A549 (cell line): ENCODE measurements at places on chromosomes 3 and 15.

DNA sequence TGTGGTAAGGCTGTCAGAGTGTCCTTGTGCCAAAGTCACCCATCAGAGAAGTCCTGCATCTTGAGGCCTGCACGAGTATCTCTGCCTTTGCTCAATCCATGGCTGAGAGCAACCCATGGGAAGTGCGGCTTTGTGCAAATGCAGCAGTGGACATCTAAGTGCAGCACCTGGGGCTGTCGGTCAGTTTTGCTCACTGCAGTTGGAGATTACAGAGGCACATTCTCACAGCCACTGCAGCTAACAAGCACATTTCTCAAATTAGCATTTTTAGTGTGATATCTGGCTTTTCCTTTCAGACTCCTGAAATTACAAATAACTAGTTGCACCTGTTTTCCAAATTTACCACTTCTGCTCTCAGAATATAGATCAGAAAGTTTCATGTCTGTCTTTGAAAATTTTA, 81.5 kb upstream of the DAZL start:
- DNase-seq: no peak

GRCh38 chr3:157428853-157429252, 7.8 kb upstream of the PTX3 start:
- DNase-seq: no peak

DNA sequence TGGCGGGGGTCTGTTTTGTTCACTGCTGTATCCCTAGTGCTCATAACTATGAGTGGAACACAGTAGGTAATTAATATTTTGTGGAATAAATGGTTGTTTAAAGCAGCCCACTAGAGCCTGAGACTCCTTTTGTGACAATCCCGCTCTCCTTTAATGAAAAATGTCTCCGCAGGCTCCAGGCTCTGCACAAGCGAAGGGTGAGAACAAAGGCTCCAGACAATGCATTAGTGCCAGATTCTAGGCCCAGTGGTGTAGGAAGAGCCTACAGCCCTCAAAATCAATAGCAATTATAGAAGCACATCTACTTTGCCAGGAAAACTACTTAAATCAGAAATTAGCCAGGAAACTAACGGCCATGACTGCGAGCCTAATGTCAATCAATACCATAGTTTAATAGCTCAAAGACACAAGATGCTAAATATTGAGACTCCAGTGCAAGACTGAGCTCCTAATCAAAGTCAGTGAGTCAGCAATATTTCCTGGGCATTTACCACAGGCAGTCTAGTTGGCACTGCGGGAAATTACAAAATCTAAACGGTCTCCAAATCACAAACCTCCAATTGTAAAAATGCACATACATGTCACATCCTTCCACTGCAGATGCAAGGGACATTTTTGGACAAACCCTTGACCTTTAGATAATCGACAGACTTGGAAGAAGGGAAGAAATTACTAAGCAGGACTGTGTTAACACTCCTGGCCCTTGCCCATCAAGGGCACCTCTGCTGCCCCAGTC, 2.3 kb downstream of the ANXA2 start:
- no peak for DNase-seq

GRCh38 chr3:170914690-170915089, 6.3 kb upstream of the EIF5A2 start:
- DNase-seq: no peak

DNA sequence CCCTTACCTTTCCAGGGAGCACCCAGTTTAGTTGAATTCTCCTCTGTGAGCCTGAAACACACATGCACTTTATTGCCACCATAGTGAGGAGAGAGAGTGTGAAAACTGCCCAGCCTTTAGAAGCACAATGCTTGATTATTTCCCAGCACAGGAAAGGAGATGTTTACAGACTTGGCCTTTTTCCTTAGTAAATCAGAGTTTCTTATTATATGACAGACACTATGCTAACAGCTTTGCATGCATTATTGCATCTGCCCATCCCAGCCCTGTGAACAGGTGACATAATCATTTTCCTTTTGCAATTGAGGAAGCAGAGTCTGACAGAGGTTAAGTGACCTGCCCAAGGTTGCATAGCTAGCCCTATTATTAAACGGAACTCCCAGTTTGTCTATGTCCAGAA, 36.5 kb downstream of the CAPN3 start:
- DNase-seq: no peak

- no peak for DNase-seq
These were observed 22.9 kb upstream of the MED12L start for GRCh38 chr3:151062611-151063010.

DNA sequence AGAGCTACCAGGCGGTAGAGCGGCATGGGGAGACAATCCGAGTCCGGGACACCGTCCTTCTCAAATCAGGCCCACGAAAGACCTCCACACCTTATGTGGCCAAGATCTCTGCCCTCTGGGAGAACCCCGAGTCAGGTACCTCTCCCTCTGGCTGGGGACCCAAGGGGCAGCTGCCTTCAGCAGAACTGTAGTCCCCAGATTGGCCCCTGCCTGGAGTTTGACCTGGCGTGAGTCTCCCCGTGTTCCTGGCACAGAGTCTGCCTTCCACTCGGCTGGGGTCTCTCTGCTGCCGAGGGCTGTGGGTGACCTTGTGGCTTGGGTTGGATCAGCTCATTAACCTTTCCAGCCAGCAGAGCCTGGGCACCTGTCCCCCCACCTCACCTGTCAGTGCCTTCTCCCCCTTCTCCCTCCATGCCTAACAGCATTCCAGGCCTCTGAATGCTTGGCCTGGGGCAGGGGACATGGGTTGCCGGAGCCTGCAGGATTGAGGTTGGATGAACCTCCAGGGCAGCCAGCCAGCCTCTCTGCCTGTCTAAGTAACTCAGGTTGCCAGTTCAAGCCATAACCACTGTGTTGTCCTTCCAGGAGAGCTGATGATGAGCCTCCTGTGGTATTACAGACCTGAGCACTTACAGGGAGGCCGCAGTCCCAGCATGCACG, 6.8 kb upstream of the CHST14 start:
- DNase-seq: no peak

DNA sequence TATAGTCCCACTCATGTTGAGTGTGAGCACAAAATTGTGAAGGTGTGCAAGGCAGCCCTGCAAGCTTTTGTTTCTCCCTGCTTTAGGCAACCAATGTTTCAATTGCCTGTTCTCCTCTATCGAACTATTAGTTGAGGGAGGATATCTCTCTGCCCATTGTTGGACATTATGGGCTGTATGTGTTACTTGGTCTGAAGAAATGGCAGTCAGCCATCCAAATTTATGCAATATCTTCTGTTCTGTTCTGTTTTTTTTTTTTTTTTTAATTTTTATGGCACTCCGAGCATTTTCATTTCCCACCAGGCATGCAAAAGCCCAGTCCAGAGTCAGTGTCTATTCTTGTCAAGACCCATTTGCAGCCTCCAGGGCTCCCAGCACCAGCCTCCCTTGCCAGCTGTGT, 44.0 kb downstream of the ANAPC13 start:
- no peak for DNase-seq

- DNase-seq: peak; percentile 26
These were observed 1.7 kb upstream of the HDGFL3 start for GRCh38 chr15:83209333-83209732.

GRCh38 chr15:75178938-75179745, 22.5 kb upstream of the C15orf39 start:
- no peak for DNase-seq

DNA sequence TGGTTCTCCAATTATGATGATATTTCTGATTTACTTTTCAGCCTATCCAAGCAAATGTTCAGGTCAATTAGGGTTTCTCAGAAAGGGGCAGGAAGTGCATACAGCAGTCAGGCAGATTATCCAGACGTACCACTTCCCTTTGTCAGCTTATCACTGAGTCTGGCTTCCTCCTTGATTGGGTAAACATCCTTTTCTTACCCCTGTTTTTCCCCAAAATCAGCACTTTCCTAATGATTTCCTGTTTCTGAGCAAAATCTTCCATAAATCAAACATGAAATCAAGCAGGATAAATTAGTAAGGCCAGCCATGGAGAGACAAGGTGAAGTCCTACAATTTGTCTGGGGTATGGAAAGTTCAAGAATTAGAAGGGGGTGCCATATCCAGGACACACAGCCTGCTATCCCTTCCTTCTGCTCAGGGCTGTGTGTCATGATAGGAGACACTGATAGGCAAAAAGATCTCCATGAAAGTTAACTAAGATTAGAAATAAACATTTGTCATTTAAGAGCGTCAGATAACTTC, 29.0 kb downstream of the ADIPOQ start:
- DNase-seq: no peak

DNA sequence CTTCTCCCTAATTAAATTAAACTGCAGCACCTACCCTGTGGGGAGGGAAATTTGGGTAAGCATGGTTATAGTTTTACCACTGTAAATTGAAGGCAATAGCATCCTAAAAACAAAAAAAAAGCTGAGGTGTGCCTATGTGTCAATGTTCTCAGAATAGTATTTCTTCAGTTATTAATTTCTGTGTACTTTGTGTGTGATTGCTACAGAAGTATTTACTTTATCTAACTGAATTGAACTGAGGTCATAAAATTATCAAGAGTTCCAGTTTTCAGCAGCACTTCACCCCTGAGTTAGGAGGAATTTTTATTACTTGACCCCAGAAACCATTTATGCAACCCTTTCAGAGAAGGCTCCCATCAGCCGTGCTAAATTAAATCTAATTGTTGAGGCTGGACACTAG, 333.6 kb upstream of the ALCAM start:
- DNase-seq: no peak

DNA sequence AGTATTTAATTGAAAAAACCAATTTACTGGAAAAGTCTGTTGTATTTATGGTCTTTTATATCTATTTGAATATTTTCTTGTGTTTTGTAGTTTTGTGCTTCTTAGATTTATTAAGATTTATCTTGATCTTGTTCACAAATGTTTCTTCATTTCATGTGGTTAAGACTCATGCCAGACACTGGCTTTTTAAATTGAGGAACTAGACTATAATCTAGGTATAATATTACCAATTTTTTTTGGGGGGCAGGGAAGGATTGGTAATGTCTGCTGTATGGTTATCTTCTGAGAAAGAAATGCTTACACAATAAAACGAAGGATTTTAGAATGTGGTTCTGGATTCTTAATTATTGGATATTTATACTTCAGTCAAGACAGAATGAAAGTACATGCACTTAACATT, 24.9 kb downstream of the AP4E1 start:
- DNase-seq: no peak

GRCh38 chr3:119731560-119732343, 28.9 kb downstream of the CFAP91 start:
- no peak for DNase-seq

- no peak for DNase-seq
These were observed 43.4 kb downstream of the UMPS start for GRCh38 chr3:124773351-124774326.

- no peak for DNase-seq
These were observed 9.9 kb downstream of the TLE3 start for GRCh38 chr15:70087708-70088352.

- DNase-seq: no peak
These were observed 464.1 kb downstream of the NTRK3 start for GRCh38 chr15:87792250-87793040.

DNA sequence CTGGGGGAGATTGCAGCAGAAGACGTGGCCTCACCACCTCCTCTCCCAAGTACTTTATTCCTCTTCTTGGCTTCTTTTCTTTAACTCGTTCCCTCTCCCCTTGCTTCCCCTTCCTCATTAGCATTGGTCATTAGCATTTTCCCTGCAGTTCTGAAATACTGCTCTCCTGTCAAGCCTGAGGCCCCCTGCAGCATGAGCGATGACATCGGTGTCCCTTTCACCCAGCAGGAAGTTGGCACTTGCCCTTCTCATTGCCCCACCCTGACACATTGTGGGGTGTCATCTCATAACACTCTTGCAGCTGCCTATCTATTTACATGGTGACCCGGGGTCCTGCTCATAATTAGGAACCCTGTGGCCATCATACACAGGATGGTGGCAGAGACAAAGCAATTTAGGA, 167.1 kb downstream of the ARRDC4 start:
- no peak for DNase-seq

DNA sequence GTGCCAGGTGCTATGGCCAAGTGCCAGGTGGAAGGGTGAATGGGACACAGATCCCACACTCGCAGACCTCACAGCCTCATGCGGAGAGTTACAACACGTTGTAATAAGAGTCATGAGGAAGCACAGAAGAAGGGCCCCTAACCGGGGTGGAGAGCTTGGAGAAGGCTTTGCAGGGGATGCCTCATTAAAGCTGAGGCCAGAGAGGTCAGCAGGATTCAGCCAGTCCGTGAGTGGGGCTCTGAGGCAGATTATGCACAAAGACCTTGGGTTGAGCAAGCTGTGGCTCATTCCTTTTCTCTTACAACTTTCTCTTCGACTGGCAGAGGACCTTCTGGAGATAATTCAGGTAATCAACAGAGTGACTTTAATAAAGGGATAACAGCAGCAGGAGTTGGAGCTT, 65.3 kb upstream of the SNRK start:
- DNase-seq: no peak

- DNase-seq: no peak
These were observed 129.3 kb downstream of the RBMS3 start for GRCh38 chr3:29410220-29410619.

GRCh38 chr15:80608688-80609087, 86.4 kb upstream of the ABHD17C start:
- DNase-seq: no peak

DNA sequence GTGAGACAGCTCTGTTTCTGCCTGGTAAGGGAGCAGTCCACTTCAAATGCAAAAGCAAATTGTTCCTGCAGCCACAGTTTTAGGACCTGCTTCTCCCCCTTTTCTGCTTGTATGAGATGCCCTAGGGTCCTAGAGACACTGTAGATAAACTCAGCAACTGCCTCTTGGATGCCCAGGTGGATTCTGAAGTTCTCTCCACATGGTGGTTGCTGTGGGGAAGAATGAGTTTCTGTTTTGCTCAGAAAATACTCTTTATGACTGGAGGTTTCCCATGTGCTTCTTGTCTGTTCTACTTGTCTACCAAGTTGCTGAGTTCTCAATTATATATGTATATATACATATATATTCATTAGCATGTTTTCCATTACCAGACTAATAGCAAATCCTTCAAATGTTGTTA, 5.6 kb upstream of the ZNF80 start:
- no peak for DNase-seq

DNA sequence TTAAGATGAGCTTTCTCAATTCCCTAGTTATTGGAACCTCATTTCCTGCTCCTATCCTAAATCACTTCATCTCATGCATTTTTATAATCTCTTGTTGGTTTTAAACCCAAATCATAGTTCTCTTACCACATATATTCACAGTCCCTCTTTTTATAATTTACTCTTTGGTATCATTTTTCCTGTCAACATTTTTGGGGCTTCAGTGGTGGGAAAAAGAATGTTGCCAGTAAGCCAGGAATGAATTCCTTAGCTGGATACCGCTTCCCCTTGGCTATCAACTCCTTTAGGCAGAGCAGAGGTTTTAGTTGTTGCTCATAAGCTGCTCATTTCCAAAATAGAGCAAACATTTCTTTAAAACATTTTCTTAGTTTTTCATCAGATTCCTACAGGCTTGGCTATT, 112.3 kb downstream of the GALK2 start:
- no peak for DNase-seq

DNA sequence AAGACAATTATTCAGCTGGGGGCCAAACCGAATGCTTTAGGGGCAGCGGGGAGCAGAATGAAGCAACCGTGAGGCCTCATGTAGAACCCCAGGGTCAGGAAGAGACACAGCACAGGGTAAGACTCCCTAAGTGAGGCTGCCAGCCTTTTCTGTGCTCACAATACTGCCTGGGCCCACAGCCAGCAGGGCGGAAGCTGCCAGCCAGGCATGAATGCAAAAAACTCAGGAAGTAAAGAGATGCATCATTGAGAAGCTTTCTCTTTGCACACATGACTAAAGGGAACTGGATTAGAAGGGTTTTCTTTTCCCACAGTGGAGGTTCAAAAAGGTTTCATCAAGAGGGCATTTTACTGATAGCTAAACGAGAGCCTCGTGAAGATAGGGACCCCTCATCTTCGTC, 33.3 kb downstream of the CA12 start:
- DNase-seq: no peak

- DNase-seq: no peak
These were observed 55.7 kb downstream of the PCCB start for GRCh38 chr3:136305879-136306278.
